NCI-H510A (cell line): ENCODE measurements at places on chromosomes 2 and 18.

GRCh38 chr2:121137571-121137970 is 147.4 kb downstream of the TFCP2L1 start:
- no peak for DNase-seq

DNA sequence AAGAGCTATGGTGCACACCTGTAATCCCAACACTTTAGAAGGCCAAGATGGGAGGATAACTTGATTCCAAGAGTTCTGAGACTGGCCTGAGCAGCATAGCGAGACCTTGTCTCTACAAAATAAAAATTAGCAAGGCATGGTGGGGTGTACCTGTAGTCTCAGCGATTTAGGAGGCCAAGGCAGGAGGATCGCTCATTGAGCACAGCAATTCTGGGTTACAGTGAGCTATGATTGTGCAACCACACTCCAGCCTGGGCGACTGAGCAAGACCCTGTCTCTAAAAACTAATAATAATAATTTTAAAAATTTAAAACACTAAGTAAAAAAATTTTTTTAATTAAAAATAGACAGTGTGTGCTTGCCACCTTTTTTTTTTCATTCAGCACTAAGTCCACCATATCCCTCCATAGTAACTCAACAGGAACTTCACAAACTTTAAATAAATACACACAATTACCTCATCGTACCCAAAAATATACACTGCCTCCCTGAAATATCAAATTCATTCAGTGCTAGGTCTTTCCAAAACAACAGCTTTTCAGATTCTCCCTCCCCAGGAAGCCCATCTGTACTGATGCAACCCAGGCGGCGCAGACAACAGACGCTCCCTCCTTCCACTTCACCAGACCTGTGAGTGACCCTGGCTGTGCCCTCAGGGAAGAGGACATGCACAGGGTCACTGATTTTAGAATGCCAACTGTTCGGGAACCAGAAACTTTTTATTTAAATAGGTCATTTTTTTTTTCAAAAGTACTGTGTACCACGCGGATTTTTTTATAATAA is 29.6 kb downstream of the FAM168B start:
- DNase-seq: no peak

- DNase-seq: no peak
Observed at GRCh38 chr2:199462347-199462955, 4.7 kb upstream of the SATB2 start.

GRCh38 chr2:128306081-128306930 is 12.4 kb downstream of the HS6ST1 start:
- DNase-seq: peak; percentile 87

GRCh38 chr18:47120428-47120827 is 29.9 kb downstream of the HDHD2 start:
- no peak for DNase-seq

- DNase-seq: no peak
Observed at GRCh38 chr18:4125627-4126230, 329.4 kb downstream of the DLGAP1 start.

DNA sequence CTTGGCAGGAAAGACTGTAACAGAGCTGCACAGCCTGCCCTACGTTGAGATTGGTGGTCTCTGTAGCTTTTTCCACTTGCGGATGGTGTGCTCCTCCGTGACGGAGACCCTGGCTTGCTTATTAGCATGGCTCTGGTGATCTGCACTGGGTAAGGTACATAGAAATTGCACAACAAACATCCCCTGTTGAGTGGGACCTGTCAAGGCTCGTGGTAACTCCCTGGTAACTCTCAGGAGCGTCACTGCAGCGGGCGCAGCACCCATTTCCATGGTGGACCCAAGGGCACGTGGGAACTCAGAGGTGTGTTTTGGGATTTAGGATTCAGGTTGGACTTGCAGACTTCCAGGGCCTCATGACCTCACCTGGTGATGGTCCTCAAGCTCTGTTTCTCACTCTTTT is 1.1 kb downstream of the TRAF3IP1 start:
- DNase-seq: no peak

- DNase-seq: no peak
Observed at GRCh38 chr2:142041105-142041504, 89.7 kb downstream of the LRP1B start.

DNA sequence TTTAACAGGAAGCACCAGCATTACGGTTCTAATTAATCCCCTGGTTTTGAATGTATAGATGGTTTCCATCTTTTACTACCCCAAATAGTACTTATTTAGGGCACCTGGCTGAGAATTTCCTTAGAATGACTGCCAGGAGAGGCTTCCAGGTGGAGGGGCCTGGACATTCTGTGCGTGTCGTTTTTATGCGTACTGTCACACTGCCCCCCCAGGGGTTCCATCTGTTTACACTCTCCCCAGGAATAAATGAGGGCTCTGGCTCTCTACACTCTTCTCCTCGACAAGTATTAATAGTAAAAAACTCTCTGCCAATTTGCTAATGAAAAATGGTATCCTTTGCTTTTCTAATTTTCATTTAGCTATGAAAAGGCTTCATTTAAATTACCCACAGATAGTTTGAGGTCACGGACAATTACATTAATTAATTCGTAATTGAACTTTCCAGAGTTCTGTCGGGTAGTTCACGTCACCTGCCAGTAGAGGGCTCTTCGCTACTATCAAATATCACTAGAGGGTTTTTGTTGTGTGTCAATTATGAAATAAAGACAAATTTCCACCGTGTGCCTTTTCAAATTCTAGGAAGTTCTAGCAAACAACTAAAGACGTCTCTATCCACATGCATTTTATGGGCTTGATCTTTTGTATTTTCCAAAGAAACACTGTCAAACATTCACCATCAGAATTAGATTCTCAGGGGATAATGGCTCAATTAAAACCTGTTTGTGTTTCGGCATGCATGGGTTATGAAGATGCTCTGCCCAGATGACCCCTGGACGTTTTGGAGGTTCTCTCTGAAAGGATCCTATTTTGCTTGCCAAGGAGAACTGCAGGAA is 88.8 kb upstream of the ASB18 start:
- no peak for DNase-seq

DNA sequence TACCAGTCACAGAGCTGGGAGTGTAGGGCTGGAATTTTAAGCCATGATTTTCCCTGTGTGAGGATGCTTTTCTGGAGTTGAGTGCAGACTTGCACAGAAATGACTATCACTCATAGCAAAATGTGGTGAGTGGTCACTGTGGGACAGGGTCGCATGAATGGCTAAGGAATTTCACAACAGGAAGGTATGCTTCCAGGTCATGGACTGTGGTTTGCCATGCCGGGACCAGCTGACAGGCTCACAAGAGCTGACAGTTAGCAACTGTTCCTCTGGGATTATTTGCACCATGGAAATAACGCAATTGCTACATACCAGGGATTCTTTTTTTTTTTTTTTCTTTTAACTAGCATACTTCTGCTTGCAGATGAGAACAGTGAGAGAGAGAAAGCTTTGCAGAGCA is 3.8 kb upstream of the UXS1 start:
- no peak for DNase-seq

DNA sequence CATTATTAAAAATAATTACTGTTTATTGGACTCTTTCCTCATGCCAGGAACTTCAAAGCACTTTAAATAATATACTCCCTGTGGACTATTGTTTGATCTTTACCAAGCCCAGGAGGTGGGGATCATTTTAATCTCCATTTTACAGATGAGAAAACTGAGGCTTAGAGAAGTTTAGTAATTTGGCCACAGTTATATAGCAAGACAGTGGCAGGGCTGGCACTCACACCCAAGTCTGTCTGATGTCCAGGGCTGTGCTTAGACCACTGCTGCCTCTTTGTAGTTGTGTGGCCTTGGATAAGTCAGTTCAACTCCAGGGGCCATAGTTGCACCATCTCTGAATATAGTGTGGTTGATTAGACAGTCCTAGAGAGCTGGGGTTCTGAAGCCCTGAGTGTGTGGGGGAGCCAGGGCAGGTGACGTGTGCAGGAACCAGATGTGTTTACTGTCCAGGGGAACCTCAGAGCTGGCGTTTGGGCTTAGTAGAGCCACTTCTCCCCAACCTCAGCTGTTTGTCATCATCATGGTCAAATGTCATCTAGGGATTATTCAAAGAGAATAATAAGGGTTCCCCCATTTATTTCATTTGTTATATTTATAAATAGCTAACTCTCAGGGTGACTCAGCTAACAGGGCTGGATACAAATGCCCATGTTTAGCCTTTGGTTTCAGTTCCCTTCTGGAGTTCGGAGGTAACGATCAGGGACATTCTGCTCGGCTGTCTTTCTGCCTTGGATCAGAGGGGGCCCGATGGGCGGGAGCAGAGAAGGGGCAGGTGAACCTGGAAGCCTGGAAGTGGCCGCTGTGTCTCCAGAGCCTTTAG is 68.0 kb downstream of the BOLA3 start:
- DNase-seq: no peak

- DNase-seq: no peak
Observed at GRCh38 chr2:239719791-239720360, 305.3 kb downstream of the NDUFA10 start.

DNA sequence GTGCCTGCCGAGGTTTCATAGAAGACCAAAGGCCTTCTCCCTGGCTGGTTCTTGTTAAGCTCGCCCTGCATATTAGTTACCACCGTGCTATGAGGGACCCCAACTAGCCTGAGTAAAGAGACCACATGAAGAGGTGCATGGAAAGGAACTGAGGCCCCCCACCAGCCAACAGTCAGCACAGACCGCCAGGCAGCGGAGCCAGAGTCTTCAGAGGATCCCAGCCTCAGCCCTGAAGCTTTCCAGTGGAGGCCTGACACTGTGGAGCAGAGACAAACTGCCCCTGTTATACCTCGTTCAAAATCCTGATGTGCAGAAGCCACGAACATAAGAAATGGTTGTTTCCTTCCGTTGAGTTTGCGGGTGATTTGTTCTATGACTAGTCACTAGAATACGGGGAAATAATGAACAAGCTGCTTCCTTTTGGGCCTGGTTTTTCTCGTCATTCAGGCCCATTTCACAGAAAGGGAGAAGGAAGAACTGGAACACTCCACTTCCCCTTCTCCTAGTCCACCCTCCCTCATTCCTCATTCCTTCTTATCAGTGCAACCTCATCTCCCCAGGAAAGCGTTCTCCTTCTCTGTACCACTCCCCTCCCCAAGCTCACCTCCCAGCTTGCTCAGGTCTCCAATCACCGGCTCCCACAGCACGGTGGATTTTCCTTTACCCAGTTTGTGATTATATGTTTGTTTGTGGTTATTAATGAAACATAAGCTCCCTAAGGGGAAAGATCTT is 3.0 kb upstream of the GLI2 start:
- no peak for DNase-seq

DNA sequence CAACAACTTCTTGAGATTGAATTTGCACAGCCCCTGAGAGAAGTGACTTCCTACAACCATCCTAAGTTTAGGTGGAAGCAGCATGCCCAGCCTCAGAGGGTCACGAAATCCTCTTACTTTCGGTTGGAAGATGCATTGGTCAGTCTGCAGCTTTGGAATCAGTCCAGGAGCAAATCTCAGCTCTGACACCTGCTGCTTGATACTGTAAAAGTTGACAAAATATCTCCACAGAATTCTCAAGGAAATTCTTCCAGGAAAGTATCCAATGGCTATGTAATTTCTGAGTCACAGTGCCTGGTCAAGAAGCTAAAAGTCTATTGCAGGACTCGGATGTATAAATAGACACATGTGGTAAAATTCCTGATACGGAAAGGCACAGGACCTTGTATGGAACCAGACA is 414.5 kb upstream of the GYPC start:
- no peak for DNase-seq

DNA sequence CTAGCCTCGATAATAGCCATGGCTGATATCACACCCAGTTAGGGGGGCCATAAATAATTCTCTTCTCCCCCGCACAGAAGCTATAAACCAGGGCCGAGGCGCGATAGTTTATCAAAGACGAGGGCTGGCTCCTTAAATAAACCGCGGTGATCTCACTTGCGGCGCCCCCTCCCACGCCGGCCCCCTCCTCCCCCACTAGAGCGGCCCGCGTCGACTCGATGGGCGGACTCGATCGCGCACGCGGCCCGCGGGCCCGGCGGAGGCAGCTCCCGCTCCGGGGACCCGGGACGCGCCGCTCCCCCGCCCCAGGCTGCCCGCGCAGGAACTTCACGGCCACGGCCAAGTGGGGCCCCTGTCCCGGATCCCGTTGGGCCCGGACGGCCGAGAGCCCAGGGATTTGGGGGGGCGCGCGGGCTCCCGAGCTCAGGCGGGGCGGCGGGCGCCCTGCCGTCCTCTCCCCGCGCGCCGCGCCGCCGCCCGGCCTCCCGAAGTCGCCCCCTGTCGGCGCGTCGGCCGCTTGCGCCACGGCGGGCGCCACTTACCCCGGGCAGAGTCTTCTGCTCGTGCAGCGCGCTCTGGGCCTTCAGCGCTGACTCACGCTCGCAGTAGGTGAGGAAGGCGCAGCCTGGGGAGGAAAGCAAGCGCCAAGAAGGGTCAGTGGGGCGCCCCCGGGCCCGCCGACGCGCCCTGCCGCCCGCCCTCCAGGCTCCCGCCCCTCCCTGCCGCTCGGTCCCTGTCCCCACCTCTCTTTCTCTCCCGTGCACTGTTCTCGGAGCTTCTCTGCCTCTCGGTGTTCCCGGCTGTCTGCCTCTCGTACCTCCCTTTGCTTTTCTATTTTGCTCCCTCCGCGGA is 80.4 kb downstream of the CELF4 start:
- DNase-seq: peak; percentile 83

- DNase-seq: no peak
Observed at GRCh38 chr18:50377061-50377798, 2.4 kb downstream of the SKA1 start.

GRCh38 chr2:28366496-28367282 is 26.0 kb upstream of the FOSL2 start:
- no peak for DNase-seq

GRCh38 chr18:52343138-52343537 is 3.1 kb downstream of the DCC start:
- DNase-seq: no peak

DNA sequence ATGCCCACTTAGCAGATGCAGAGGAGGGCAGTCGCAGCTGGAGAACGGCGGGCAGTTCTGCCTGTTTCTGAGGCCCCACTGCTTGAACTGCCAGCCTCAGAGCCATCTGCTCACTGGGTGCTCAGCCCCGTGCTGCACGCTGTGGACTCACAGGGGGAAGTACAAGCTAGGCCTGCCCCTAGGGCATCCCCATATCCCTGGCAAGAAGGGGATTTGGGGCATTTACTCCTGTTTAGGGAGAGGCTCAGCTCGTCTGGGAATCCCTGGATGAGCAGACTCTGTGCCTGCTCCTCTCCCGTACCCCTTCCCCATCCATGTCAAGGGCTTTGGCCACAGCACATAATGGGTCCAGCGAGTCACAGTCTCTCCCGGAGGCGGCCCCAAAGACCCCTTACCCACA is 169.8 kb upstream of the PKDCC start:
- DNase-seq: no peak

GRCh38 chr2:152062125-152063091 is 36.4 kb downstream of the CACNB4 start:
- DNase-seq: no peak

GRCh38 chr2:126658905-126659561 is 3.1 kb downstream of the GYPC start:
- DNase-seq: no peak

DNA sequence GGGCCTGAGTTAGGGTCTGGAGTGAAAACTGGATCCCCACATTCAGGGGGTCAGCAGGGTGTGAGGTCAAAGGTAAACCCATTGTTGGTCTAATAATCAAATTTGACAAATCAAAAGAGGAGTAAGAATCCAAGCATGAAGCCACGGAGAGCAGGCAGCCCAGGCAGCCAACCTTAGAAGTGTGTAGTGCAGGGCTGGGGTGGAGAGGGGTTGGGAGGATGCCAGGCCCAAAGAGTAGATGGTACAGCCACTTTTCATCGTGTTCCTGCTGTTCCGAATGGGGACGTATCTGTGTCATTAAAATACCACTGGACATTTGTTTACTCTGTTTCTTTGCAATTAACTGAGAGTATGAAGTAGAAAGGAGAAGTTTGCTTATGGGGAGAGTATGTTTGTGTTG is 16.5 kb upstream of the SPTBN1 start:
- no peak for DNase-seq

GRCh38 chr2:127614246-127614645 is 31.7 kb upstream of the GPR17 start:
- no peak for DNase-seq
